ENCODE measurements at places on chromosomes 3 and 15.

DNA sequence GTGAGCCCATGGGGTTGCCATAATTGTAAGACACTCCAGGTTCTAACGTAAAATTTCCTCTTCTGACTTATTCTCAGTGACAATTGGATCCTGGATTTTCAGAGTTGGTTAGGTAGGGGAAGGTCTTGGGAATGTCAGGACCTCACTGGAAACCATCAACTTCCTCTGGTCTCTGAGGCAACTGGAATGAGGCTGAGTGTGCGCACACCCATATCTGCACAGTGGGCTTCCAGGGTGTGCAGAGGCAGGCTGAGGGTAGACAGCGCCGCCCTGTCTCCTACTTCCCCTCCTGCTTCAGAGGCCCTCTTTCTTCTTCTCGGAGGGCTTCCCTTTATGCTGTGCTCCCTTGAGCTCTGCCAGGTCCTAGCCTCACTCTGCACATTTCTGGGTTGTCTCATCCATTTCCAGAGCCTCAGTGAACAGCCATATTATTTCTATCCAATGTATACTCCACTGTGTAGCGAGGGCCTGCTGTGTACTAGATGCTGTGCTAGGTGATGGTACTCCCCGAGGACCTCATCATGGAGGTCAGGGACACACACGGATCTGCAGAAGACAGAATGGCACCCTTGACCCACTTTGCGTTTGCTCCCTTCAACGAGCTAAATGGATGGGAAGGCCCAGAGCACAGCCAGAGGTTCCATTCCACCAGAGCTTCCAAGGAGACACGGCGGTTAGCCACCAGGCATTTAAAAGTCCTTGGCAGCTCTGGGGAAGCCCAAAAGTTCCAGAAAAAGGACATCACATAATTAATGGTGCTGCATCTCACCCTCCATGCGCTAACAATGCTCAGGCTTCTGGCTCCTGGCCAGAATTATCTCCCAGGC lies 18.3 kb downstream of the ACAA1 start:
- no peak for DNase-seq

DNA sequence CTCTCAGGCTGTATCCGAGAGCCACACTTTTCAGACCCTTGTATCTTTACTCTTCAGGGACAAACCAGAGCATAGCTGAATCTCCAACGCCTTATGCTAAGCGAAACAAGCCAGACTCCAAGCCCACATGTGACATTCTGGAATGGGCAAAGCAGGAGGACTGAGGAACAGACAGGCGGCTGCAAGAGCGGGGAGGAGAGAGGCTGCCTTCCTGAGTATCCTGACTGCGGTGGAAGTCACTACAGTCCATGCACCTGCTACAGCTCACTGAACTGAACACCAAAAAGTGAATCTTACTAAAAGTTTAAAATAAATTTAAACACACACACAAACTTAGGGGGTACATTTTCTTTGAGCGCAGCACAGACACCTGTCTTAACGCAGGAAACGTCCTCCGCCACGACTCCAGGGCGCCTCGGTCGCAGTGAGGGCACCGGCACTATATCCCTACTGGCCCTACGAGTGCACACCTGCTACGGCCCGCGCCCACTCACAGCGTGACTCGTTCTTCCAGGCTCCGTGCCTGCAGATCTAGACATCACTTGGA lies 1.4 kb downstream of the CYFIP1 start:
- DNase-seq = no peak

DNA sequence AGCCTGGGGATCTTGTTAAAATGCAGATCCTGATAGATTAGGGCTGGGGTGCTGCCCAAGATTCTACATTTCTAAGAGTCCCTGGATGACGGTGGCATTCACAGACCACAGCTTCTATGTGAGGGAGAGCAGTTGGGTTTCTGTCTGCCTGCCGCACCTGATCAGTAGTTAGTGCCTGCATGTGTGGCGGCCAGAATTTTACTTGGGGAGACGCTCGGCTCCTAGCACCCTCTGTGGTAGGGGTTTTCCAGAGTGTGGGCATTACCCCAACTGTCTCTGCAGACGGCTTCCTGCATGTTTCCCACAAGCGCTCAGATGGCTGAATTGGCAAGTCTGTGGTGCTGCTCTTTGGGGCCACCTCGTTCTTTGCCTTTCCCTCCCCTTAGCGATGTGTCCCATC lies 8.3 kb downstream of the GHRL start:
- no peak for DNase-seq

GRCh38 chr15:32993285-32993684 lies 201.2 kb downstream of the FMN1 start:
- DNase-seq = no peak

GRCh38 chr3:15217011-15217671 lies 11.1 kb downstream of the CAPN7 start:
- DNase-seq = no peak

DNA sequence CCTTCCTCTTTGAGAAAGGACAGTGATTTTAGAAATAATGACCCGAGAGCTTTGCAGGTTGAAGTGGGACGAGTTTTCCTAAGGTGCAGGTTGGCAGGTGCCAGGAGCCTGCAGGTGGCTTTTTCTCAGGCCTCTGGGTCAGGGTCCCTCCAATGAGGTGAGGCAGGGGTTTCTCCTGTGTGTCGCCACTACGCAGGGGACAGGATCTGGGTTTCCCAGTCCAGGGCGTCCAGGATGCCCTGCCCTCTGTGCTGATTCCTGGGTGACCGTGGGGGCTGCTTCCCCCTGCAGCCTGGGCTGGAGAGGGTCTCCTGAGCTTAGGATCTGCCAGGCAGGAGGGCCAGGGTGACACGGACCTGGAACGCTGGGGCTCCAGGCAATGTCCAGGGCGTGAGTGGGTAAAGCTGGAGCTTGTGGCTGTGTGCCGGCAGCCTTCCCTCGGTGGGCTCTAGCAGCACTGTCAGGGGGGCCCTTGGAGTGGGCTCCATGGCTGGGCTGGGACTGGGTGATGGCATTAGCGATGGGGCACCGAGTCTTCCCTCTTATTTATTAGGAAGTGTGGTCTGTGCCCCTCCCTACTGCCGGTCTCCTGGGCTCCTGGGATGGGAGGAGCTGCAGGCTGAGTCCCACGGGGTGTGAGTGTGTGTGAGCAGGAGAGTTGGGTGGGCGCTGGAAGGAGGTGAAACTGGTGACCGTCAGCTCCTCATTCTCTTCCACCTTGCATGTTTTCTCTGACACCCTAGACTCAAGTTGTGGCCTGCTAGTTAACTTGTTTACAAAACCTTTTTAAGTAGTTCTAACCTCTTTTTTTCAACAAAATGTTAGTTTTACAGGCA lies 1.8 kb downstream of the APBA2 start:
- no peak for DNase-seq

GRCh38 chr3:22373182-22373581 lies 622.2 kb upstream of the ZNF385D start:
- no peak for DNase-seq

DNA sequence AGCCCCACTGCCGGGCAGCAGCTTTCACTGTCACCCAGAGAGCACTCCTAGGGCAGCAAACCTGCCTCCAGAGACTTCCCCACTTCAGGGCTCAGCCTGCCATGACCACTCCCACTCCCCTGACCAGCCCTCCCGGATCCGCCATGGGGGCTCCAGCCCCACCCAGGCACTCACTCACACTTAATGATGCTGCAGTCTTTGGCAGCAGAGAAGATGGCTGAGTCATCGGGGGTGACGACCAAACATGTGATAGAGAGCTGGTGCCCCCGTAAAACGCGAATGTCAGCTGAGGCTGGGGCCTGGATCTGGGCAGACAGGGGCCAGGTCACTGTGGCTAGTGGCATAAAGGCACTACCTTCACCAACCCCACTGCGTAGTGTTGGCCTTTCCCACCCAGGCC lies 4.7 kb downstream of the RRP9 start:
- DNase-seq = no peak

GRCh38 chr3:43001094-43001553 lies 22.0 kb downstream of the GASK1A start:
- no peak for DNase-seq

GRCh38 chr15:51576911-51577500 lies 45.6 kb downstream of the DMXL2 start:
- no peak for DNase-seq

DNA sequence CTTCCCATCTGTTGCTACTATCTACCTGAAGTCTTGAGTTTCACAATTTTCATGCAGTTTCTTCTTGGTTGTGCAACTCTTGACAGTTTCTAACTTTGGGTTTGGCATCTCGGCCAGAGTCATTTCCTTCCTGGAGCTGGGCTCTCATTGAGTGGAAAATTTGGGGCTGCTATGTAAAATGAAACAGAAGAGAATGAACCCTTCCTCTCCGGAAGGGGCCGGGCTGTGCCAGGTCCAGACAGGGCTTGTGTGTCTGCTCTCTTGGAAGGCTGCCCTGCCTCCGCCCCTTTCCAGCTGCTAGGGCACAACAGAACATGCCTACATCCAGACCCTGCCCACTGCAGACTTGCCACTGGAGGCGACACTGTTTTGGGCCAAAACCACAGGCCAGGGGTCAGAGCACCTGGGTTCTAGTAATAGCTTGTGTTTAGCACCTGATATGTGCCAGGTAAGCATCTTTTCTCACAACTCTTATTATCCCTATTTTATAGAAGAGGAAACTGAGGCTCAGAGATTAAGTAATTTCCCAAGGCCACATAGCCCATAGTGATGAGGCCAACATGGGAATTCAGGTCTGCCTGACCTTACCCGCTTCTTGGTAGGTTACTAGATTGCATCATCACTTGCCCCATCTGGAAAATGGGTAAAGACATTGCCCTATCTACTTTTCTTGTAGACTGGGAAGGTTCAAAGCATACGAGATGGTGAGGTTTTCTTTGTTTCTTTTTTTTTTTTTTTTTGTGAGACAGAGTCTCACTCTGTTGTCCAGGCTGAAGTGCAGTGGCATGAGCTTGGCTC lies 25.0 kb downstream of the IRAK2 start:
- peak; percentile 61 for DNase-seq

- no peak for DNase-seq
Observed at GRCh38 chr3:43707266-43707665, 16.5 kb downstream of the ABHD5 start.

GRCh38 chr3:16484984-16485383 lies 28.5 kb downstream of the RFTN1 start:
- DNase-seq = no peak

- DNase-seq = no peak
Observed at GRCh38 chr15:65426216-65426853, 3.6 kb upstream of the IGDCC4 start.

DNA sequence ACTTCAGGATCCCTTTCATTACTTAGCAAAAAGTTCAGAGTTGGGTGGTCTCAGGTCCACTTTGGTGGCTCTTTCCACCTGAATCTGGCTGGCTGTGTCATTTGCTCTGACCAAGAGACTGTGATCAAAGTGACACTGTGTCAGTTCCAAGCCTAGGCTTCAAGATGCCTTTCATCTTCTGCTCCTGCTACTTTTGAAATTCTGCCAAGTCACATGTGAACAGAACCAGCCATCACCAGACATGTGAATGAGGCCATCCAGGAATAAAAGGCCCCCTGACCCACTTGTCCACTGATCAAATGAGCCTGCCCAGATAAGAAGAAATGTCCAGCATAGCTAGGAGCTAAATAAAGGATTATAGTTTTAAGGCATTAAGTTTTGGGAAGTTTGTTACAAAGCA lies 132.2 kb downstream of the OSBPL10 start:
- DNase-seq = no peak

Measured in NK-92 treated with Interleukin-12 subunit alpha and Interleukin-12 subunit beta, amount 100 ng/mL, for 24 hours (cell line).